Natural killer cell (primary cell): ENCODE measurements at places on chromosomes 16 and 17. TPM values are rescaled to one million over a fixed set of nuclear protein-coding genes. Genes with fewer than 3 reads are reported as not detected.

Gene PLEKHH3
- total RNA-seq = 0.26 TPM

Gene G6PC1
- total RNA-seq = not detected

Gene RBL2
- total RNA-seq = 140 TPM

Gene XYLT1
- total RNA-seq = 40.9 TPM

Gene ABCA5
- total RNA-seq = 57.6 TPM

Gene DNASE1L2
- total RNA-seq = 1.4 TPM

Gene MT4
- total RNA-seq = not detected

Gene TMEM235
- not detected for total RNA-seq

Gene KCNJ2
- total RNA-seq = 0.14 TPM

Gene NLGN2
- 3.1 TPM for total RNA-seq

Gene FBXL16
- total RNA-seq = not detected

Gene ITGAX
- 249 TPM for total RNA-seq

Gene MSLN
- not detected for total RNA-seq

Gene CMTM1
- 8.5 TPM for total RNA-seq

Gene LPCAT2
- 23.5 TPM for total RNA-seq

Gene CTRB1
- total RNA-seq = not detected

- no peaks in the 10 kb centered on the region for H3K27me3 ChIP-seq
- H3K27ac ChIP-seq = no peak overlapping the region
- H3K4me3 ChIP-seq = no peak overlapping the region
- H3K36me3 ChIP-seq = peaks cover 48% of the 10 kb centered on the region
- no peak for DNase-seq
Measured at GRCh38 chr17:16446338-16446983, 31.1 kb downstream of the TRPV2 start.

- no peak for DNase-seq
- no peaks in the 10 kb centered on the region for H3K27me3 ChIP-seq
- no peak overlapping the region for H3K4me3 ChIP-seq
Measured at GRCh38 chr17:67046398-67046797, 2.0 kb downstream of the CACNG1 start.

DNA sequence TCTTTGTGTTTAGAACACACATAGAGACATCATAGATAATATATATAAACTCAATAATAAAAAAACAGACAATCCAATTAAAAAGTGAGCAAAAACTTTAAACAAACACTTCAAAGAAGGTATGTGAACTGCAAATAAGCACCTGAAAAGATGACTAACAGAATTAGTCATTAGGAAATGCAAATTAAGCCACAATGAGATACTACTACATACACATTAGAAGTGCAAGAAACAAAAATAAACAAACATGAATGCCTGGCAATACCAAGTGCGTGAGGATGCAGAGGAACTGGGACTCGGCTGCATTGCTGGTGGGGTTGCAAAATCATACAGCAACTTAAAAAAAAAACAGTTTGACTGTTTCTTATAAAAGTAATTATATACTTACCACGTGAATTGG lies 799.0 kb downstream of the KCNJ2 start:
- no peaks in the 10 kb centered on the region for H3K4me1 ChIP-seq
- no peak overlapping the region for H3K27ac ChIP-seq
- no peaks in the 10 kb centered on the region for H3K36me3 ChIP-seq

GRCh38 chr17:29569245-29569950 lies 897 bp downstream of the TP53I13 start:
- H3K27me3 ChIP-seq = no peaks in the 10 kb centered on the region
- H3K27ac ChIP-seq = peak overlapping the region; percentile 75
- H3K36me3 ChIP-seq = peaks cover 7% of the 10 kb centered on the region
- no peak for DNase-seq
- H3K4me1 ChIP-seq = peaks cover 41% of the 10 kb centered on the region

GRCh38 chr16:6684076-6684673 lies 648.5 kb upstream of the RBFOX1 start:
- DNase-seq = no peak
- H3K4me3 ChIP-seq = no peak overlapping the region
- no peaks in the 10 kb centered on the region for H3K4me1 ChIP-seq
- H3K27me3 ChIP-seq = no peaks in the 10 kb centered on the region

- DNase-seq = no peak
- H3K4me1 ChIP-seq = no peaks in the 10 kb centered on the region
- H3K27me3 ChIP-seq = no peaks in the 10 kb centered on the region
- H3K36me3 ChIP-seq = peaks cover 70% of the 10 kb centered on the region
- H3K27ac ChIP-seq = no peak overlapping the region
Measured at GRCh38 chr16:3659251-3659650, 4.8 kb downstream of the DNASE1 start.

DNA sequence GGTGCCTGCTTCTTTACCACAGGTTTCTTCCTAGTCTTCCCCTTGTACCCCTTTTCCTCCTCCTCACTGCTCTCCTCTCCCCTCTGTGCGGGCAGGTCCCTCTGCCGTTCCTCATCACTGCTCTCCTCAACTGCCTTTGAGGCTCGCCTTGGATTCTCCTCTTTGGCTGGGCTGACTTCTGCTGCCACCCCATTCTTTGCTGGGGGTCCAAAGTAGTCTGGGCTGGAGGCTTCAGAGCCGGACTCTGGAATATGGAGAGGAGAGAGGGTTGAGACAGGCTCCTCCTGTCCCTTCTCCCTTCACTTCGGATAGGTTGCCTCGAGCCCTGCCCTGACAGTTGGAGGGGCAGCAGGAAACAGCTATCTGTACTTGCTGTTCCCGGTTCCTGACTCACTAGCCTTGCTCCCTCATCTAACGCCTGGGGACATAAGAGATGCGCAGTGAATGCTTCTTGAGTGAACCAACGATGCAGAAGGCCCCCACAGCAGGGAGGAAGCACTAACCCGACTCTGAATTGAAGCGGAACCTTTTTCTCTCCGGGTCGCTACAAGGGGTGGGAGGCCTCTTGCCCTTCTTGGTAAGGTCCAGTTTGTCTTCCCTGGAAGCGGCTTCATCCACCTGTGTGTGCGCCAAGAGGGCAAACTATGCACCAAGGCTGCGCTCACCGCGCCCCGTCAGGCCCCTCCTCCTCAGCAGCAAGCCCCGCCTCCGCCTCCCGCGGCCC lies 655 bp downstream of the HIRIP3 start:
- no peak for DNase-seq
- peaks cover 13% of the 10 kb centered on the region for H3K36me3 ChIP-seq
- peak overlapping the region; percentile 96 for H3K4me3 ChIP-seq
- H3K27ac ChIP-seq = peak overlapping the region; percentile 98
- H3K4me1 ChIP-seq = peaks cover 20% of the 10 kb centered on the region

DNA sequence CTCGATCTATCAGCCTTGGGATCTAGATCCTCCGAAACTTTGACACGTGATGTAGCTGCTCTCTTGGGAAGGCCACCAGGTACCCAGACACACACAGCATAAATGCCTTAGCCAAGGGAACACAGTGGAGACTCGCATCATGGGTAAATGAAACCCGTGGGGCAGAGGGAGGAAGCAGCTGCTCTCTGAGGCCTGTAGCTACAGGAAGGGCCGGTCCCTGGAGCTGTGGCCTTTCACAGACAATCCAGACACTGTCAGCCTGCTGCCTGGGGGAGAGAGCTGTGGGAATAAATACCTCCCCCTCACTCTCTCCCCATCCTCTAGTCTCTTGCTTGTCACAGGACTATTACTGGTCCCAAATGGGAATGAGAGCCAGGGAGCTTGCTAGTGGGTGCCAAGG lies 351.2 kb downstream of the UTP18 start:
- no peaks in the 10 kb centered on the region for H3K27me3 ChIP-seq
- no peaks in the 10 kb centered on the region for H3K4me1 ChIP-seq
- H3K27ac ChIP-seq = no peak overlapping the region
- no peaks in the 10 kb centered on the region for H3K36me3 ChIP-seq

DNA sequence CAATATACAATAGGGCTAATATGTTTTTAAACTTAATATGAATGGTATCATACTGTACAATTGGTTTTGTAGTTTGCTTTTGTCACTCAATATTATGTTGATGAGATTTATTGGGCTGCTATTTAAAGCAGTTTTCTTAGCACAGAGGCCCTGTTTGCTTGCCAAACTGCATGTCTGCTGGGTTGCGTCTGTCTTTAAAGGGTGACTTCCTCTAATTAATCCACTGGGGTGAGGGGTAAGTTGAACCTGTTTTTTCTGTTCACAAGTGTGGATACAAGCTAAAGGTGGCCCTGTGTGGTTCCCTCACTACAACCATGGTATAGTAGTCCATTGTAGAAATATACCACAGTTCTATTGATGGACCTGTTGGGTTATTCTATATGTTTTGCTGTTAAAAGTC lies 19.7 kb downstream of the TTC19 start:
- no peak overlapping the region for H3K4me3 ChIP-seq
- peaks cover 35% of the 10 kb centered on the region for H3K36me3 ChIP-seq
- H3K27me3 ChIP-seq = no peaks in the 10 kb centered on the region
- no peaks in the 10 kb centered on the region for H3K4me1 ChIP-seq

GRCh38 chr17:79085921-79086551 lies 11.4 kb downstream of the ENGASE start:
- H3K27ac ChIP-seq = no peak overlapping the region
- peaks cover 38% of the 10 kb centered on the region for H3K36me3 ChIP-seq
- no peak for DNase-seq
- H3K4me1 ChIP-seq = no peaks in the 10 kb centered on the region
- H3K4me3 ChIP-seq = no peak overlapping the region
- no peaks in the 10 kb centered on the region for H3K27me3 ChIP-seq

DNA sequence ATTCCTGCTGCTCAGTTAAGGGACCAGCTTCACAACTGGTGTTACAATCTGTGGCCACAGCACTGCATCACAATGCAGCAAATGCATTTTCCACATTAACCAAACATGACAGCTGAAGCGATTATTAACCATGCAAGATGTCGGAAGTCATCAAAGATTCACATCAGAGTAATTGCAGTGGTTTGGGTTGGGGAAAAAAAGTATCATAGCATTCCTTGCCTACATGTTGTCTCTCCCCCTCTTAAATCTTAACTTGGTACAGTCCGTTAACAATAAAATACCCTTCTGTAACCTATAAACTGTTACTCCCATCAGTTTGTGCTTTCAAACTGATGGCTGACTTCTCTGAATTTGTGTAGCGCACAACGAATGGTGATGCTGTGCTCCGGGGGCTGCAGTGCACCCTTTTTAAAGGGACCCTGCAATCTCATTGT lies 51.6 kb downstream of the NUP93 start:
- no peak for DNase-seq
- H3K27me3 ChIP-seq = no peaks in the 10 kb centered on the region
- no peaks in the 10 kb centered on the region for H3K36me3 ChIP-seq
- no peak overlapping the region for H3K27ac ChIP-seq
- H3K4me1 ChIP-seq = peaks cover 3% of the 10 kb centered on the region
- H3K4me3 ChIP-seq = no peak overlapping the region

- H3K36me3 ChIP-seq = peaks cover 2% of the 10 kb centered on the region
- no peaks in the 10 kb centered on the region for H3K4me1 ChIP-seq
- no peaks in the 10 kb centered on the region for H3K27me3 ChIP-seq
- no peak overlapping the region for H3K4me3 ChIP-seq
Measured at GRCh38 chr17:31216031-31216751, 80.8 kb downstream of the OMG start.

- H3K36me3 ChIP-seq = no peaks in the 10 kb centered on the region
- peaks cover 36% of the 10 kb centered on the region for H3K4me1 ChIP-seq
- H3K4me3 ChIP-seq = no peak overlapping the region
- peaks cover 13% of the 10 kb centered on the region for H3K27me3 ChIP-seq
Measured at GRCh38 chr17:38556239-38556638, 49.5 kb downstream of the SRCIN1 start.

DNA sequence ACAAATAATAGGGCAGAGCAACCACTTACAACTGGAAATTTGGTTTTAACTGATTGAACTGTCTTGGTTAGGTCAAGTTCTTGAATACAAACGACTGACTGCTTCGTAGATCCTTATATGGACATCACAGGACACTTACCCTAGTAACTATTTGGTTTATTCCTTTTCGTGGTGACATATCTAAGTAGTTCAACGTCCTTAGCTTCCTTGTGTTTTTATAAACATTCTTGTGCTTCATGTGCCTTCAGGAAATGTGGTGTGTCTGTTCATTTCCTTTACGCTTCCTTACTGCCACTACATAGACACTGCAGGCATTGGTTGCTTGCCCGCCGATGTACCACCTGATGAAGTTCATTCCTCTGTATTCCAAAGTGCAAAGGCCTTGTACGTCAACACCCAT lies 59.3 kb downstream of the USP10 start:
- H3K36me3 ChIP-seq = peaks cover 35% of the 10 kb centered on the region
- peaks cover 12% of the 10 kb centered on the region for H3K4me1 ChIP-seq
- H3K27me3 ChIP-seq = no peaks in the 10 kb centered on the region

DNA sequence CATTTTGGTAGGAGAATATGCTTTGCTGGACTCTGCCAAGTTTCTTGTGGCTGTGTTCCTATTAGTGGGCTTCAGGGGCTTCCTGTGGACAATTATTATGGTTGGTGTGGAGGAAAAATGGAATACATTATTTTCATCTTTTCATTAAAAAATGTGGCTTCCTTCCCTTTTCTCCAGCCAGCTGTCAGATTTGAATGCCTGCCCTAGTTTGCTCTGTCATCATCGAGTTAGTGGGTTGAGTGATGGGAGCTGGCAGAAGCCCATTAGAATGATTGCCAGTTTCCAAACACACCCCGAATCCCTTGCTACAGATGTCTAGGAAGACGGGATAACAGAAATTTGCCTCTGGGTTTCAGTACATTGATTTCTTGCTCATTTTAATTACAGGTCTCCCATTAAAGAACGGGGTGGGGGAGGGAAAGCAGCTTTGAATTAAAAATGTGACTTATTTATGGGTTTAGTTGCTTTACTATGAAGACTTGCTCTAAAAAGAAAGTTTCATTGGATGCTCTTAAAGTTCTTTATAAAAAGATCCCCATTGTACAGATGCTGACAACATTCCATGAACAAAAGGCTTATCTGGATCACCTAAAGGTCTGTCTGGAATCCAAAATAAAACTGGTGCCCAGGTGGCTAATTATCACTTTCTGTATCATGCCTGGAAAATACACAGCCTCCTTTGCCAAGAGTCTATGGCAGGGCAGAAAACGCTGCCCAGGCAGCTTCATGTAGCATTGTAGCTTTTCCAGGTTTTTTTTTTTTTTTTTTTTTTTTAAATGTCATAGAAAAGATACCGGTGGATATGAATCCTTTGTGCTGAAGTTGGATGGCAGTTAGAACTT lies 103.6 kb downstream of the PRKCA start:
- DNase-seq = no peak
- H3K4me3 ChIP-seq = no peak overlapping the region
- H3K4me1 ChIP-seq = peaks cover 17% of the 10 kb centered on the region

DNA sequence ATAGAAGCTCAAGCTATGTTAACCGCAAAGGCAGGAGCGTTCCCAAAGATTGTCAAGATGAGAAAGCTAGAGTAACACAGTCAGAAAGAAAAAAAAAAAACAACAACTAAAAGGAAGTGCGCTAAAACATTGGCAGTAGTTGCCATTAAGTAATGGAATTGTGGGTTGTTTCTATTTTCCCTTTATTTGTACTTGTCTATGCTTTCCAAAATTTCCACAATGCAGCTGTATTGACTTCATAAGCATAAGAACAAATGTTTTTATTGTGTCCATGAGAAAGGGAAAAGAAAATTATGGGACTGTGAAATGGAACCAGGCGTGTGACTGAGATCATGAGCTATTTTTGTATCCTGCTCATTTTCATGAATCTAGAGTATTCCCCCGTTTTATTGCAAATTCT lies 153.4 kb downstream of the TMEM114 start:
- H3K4me3 ChIP-seq = no peak overlapping the region
- H3K27ac ChIP-seq = no peak overlapping the region
- DNase-seq = no peak
- no peaks in the 10 kb centered on the region for H3K27me3 ChIP-seq
- H3K36me3 ChIP-seq = no peaks in the 10 kb centered on the region

- no peaks in the 10 kb centered on the region for H3K4me1 ChIP-seq
- DNase-seq = no peak
- no peak overlapping the region for H3K27ac ChIP-seq
- no peaks in the 10 kb centered on the region for H3K27me3 ChIP-seq
- no peak overlapping the region for H3K4me3 ChIP-seq
Measured at GRCh38 chr17:29091606-29092289, 48.8 kb downstream of the PIPOX start.
